Activated CD4-positive, alpha-beta T cell treated with anti-CD3 and anti-CD28 coated beads for 36 hours (primary cell): ENCODE measurements at places on chromosomes 12 and 14.

- DNase-seq, result no peak
Observed at GRCh38 chr12:93273834-93274564, 103.7 kb upstream of the NUDT4 start.

GRCh38 chr14:80954687-80955299, 628 bp upstream of the TSHR start:
- DNase-seq, result peak; percentile 82

DNA sequence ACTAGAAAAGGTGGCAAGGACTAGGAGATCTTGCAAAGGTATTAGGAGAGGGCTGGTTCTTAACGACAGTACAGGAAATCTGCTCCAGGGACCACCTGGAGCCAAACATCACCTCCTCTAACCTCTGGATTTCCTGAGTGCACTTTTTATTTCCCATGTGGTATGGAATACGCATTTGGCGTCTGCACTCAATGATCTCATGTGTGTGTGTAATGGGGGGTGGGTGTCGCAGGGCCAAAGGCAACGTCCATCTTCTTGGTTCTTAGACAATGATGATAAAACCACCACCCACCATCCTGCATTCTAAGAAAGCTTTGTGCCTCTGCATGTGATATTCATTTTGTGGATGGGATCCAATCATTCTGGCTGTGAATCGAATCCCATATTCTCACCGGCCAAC, 68.8 kb downstream of the CLMN start:
- no peak for DNase-seq

DNA sequence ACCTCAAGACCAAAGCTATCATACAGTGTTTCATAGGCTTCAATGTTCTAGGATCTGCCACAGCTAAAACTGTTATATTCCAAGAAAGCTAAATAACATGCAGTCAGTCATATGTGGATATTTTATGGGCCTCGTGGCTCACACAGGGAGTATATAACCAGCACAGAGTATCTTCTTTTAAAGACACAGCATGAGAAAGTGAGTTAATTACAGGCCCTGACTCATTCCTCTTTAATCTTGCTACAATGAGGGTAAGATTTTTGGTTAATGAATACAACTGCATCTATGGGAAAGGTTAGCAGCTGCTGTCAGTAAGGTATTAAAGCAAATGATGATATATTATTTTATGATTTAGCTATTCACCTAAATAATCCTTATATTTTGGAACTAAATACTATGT, 111.0 kb downstream of the TRAFD1 start:
- DNase-seq, result no peak

- DNase-seq, result no peak
Observed at GRCh38 chr12:25056011-25056410, 107.1 kb upstream of the BCAT1 start.

DNA sequence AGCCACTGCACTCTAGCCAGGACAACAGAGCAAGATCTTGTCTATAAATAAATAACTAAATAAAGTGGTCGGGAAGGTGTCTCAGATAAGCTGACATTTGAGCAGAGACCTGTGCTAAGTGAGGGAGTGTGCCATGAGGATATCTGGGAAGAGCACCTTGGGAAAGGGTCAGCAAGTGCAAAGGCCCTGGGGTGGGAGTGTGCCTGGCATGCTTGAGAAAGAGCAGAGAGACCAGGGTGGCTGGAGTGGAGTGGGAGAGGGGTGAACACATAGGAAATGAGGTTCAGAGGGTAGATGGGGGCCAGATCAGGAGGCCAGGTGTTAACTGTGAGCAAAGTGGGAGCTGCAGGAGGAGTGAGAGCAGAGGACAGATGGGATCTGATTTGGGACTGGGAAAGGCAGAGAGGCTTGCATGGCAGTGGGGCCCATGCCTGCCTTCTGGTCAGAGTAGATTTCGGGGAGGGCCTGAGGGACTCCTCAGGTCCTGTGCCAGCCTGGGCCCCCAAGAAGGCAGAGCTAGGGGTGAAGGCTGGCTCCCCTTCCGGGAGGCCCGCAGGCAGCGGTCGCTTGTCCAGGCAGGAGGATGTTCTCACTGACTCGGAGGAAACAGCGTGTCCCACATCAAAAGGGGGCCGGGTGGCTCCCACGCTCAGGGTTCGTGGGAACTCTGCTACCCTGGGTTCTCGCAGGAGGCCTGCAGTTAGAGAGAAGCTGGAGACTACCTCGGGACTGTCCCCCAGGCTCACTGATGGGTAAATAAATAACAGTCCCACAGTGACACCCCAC, 32.6 kb downstream of the DTX1 start:
- DNase-seq, result peak; percentile 77

DNA sequence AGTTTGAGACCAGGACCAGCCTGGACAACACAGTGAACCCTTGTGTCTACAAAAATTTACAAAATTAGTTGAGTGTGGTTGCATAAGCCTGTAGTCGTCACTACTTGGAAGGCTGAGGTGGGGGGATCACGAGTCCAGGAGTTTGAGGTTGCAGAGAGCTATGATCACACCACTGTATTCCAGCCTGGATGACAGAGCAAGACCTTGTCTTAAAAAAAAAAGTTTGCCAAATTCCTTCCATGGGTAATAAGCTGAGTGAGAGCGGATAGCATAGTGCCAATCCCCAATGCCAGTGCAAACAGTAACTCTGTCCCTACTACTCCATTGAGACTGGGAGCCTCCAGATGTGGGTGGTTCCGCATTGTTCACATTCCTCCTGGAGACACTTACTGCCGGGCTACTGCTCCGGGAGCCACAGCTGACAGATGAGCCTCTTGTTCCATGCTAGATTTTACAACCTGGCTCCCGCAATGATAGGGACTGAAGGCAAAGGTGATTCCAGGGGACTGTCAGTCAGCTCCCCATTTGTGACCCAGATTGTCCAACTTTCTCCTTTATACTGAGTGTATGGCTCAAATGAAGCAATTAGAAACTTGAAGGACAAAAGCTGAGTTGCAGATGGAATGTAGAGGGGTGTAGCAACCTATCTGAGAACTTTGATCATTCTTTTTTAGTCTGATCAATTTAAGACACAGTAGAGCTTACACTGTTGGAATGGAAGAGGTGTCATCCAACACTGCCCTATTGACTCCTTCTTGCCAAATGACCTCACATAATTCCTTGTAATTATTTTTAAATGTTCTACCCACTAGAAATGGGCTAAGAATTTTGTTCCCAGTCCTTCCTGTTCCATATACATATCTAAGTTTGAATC, 13.4 kb upstream of the FRMD6 start:
- no peak for DNase-seq

DNA sequence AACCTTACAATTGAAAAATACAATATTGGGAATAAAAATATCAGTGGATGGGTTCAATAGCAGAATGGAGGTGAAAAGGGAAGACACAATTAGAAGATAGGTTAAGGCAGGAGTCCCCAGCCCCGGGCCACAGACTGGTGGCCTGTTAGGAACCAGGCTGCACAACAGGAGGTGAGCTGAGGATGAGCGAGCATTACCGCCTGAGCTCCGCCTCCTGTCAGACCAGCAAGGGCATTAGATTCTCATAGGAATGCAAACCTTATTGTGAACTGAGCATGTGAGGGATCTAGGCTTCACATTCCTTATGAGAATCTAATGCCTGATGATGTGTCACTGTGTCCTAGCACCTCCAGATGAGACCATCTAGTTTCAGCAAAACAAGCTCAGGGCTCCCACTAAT, 27.3 kb upstream of the ST8SIA1 start:
- no peak for DNase-seq

- no peak for DNase-seq
Observed at GRCh38 chr12:1638203-1638602, 9.2 kb downstream of the WNT5B start.

- no peak for DNase-seq
Observed at GRCh38 chr14:79564371-79564770, 646.9 kb downstream of the DIO2 start.

DNA sequence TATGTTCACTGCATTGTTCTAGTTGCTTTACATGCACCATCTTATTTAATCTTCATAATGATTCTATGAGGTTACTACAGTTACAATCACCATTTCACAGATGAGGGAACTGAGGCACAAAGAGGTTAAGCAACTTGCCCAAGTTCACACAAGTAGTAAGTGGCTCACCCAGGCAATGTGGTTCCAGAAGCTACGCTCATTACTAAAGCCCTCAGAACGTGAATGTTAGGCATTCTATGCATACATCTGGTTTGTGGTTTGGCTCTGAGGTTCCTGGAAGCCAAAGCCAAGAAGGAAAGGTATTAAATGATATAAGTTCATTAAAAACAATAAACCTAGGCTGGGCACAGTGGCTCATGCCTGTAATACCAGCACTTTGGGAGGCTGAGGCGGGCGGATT, 14.4 kb upstream of the VRTN start:
- DNase-seq, result no peak

DNA sequence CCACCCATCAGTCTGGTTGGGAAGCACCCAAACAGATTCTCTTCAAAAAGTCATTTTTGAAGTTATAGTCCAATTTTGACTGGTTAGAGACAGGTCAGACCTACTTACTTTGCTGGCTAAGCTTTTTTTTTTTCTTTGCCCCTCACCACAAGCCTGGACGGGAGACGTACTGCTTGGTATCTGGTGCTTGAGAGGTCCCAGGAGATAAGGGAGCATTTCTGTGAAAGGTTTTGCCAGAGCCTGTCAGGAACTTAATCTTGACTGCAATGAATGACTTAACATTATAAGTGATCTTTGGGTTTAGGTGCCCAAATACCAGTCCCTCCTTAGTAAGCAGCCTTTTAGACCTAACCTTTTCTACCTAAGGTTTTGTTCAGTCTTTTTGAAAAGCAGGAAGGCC, 6.3 kb downstream of the MTHFD1 start:
- DNase-seq, result no peak

DNA sequence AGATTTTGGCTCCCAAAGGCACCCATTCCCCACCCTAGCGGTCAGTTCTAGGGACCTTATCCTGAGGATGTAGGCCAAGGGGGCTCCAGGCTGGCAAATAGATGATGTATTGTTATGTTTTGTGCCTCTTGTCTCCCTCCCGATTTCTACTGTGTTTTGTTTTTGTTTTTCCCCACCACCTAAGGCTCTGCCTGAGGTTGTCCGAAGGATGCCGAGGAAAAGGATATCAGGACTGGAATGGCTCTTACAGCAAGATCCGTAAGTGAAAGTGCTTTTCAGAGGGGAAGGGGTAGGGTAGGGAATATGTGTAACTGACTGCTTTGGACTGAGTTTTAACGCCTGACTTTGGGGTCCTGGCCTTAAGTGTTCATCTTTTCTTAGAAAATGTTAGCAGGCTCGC, 6.6 kb downstream of the FOXG1 start:
- no peak for DNase-seq

- no peak for DNase-seq
Observed at GRCh38 chr12:67998379-67998778, 9.1 kb downstream of the IFNG-AS1 start.
